CD8-positive, alpha-beta memory T cell (primary cell): ENCODE measurements at places on chromosomes 11 and 22.

DNA sequence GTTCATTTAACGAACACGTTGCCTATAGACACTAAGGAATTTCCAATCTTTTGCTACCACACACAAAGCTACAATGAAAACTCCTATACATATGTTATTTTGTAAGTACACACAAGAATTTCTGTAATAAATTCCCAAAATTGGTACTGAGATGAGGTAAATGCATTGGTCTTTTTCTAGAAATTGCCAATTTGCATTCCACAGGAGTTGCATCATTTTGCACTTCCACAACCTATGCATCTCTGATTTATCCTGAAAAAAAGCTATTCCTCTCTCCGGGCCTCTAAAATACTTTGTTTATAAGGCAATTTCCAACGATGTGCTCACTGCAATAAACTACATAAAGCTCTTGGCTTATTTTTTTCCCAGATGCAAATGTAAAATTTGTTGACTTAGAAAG lies 24.9 kb downstream of the IMMP1L start:
- no peak for DNase-seq

- no peak for DNase-seq
Measured at GRCh38 chr11:72305891-72306585, 62.1 kb upstream of the PHOX2A start.

DNA sequence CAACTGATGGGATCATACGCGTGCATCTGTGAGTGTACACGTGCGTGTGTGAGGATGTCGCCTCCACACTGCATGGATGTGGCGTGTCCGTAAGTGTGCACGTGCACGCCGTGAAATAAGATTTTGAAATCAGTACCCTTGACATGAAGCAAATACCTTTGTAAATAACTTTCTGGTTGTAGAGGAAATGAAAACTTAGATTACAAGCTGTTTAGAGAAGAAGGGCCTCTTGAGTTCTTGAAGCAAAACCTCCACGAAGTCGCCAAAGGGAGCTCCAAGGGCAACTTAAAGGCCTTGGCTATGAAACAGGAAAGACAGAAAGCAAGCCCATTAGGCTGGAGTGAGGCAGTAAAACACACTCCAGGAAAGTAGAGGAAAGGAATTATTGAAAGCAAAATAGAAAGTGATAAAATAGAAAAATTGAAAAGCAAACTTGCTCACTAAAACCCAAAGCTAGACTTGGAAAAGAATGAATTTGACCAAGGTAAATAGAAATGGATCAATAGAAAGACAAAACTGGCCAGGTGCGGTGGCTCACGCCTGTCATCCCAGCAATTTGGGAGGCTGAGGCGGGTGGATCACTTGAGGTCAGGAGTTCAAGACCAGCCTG lies 29.7 kb upstream of the TOLLIP start:
- no peak for DNase-seq

DNA sequence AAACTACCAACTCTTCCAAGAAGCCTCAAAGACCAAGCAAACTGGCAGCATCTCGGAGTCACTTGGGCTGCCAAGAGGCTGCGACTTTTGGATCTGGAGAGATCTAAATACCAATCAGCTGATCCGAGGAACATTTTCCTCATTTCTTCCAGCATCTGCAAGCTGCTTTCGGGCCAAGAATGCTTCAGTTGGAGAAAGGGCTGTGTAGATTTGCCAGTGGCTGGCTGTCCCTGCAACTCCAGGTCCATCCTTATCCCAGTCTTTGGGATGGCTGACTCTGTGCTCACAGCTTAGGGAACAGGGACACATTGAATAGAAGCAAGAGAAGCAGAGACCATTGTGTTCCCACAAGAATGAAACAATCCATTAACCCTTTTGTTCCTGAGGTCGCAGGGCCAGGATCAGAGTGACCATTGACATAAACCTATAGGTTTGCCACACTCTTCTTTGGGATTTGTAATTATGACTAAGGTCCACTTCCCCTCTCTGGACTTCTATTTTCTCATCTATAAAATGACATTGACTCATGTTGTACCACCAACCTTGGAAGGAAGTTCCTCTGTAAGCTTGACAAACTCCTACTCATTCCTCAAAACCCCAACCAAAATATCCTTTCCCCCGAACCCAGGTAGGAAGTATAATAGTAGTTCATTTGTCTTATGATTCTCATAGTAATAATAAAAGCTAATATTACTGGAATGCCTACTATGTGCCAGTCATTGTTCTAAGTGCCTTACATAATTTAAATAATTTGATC lies 340.8 kb downstream of the MN1 start:
- DNase-seq: no peak

GRCh38 chr11:110148775-110149744 lies 55.9 kb downstream of the ZC3H12C start:
- DNase-seq: no peak

DNA sequence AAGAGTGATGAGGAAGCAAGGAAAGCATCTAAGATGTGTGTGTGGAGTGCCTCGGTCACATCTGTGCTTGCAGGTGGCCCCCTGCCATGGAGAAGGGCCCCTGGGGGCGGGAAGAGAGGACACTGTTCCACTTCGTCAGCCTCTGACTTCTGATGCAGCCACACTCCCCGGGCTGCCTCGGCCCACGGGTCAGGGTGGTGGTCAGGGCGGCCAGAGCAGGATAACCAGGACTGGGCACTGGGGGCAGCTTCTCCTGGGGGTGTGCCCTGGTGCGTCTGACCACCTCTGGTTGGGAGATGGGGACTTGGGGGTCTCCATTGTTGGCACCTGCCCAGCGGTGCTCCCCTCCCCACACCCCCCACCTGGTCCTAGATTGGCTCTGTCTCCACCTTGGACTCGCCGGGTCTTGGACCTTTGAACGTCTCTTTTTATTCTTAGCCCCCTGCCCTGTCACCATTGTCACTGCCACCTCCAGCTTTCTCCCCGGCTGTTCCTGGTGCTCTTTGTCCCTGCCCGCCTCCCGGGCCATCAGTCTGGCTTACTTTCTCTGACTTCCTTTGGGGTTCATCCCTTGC lies 114.4 kb downstream of the KIAA1671 start:
- no peak for DNase-seq

DNA sequence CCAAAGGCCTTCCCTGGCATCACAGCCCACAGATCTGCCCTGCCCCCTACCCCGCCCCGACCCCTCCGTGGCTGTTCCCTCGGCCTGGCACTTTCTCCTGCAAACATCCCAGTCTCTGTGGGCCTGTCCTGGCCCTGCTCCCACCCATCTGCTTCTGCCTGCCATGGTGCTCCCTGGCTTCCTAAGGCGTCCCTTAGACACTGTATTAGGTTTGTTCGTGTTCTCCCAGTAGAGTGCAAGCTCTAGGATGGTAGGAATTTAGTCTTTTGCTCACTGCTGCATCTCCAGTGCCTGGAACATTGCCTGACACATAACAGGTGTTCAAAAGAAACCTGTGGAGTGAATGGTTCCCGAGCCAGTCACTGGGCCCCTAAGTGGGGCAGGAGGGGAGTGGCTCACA lies 69.6 kb upstream of the PITPNB start:
- no peak for DNase-seq

DNA sequence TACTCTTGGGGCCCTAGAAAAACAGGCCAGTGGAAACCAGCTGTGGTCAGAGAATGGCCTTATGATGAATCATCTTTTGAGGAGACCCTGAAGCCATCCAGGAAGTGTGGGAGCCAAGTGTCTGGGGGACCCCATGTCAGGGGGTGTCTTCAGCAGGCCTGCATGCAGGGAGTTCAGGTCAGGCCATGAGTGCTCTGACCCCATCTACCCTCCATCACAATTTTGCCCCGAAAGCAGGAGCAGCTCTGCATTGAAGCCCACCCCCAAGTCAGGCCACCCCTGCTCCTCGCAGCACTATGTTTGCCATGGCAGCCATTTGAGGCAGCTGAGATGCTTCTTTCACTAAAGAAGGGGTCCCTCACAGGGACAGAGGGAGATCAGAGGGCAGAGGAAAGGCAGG lies 41.3 kb downstream of the CHST1 start:
- no peak for DNase-seq

DNA sequence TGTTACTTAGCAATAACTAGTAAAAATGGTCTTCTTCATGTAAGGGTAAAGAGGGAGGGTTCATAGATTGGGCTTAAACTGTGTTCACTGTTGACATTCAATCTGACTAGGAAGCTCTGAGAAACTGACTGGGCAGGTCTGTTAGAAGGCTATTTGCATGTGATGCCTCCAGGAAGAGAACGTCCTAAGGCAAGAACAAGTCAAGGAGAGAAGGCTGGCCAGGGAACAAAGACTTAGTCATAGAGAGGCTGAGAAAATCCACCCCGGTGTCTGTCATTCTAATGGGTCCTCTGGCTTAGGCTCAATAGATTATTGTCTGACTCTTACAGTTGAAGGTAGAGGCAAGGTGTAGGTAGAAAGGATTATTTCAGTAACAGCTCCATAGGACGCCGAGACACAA lies 50.3 kb upstream of the CD44 start:
- no peak for DNase-seq

DNA sequence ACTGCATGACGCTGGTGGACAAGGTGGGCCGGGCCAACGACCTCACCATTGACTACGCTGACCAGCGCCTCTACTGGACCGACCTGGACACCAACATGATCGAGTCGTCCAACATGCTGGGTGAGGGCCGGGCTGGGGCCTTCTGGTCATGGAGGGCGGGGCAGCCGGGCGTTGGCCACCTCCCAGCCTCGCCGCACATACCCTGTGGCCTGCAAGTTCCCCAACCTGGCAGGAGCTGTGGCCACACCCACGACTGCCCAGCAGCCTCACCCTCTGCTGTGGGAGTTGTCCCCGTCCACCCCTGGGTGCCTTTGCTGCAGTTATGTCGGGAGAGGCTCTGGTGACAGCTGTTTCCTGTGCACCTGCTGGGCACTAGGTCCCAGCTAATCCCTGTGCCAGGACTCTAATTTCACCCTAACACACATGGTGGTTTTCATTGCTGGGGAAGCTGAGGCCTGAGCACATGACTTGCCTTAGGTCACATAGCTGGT lies 49.0 kb upstream of the PPP6R3 start:
- DNase-seq: no peak

- DNase-seq: no peak
Measured at GRCh38 chr11:78532991-78533390, 41.7 kb downstream of the NARS2 start.

- DNase-seq: no peak
Measured at GRCh38 chr22:24059121-24059520, 48.0 kb downstream of the CABIN1 start.

GRCh38 chr11:131685206-131685605 lies 314.8 kb downstream of the NTM start:
- DNase-seq: no peak

DNA sequence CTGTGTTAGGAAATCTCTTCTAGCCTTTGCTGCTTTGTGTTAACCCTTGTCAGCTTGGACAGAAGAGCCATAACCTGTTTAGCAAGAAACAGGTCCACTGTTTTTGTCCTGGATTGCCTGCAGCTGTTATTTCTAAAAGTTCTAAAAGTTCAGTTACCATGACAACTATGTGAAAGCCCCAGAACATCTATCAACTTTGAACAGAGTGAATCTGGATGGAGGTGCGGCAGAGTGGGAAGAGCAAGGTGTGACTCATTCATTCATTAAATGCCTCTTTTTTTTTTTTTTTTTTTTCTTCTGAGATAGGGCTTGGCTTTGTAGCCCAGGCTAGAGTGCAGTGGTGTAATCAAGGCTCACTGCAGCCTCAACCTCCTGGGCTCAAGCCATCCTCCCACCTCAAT lies 50.5 kb downstream of the RBX1 start:
- no peak for DNase-seq

DNA sequence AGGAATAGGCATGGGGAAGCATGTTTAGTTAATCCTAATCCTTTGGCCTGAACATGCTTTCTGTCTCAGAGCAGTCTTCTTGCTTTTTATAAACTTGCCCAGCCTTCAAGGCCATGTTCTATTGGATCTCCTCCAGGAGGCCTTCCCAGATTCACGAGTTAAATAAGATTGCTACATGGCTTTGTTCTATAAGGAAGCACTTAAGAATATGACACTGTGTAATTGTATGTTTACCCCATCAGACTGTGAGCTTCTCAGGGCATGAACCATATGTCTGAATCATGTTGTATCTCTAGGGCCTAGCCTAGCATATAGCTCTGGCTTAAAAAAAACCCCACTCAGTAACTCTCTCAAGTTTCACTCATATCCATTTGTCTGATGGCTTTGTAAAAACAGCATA lies 26.4 kb upstream of the UCP3 start:
- DNase-seq: no peak

- DNase-seq: no peak
Measured at GRCh38 chr11:105823495-105824033, 198.5 kb downstream of the MSANTD4 start.

DNA sequence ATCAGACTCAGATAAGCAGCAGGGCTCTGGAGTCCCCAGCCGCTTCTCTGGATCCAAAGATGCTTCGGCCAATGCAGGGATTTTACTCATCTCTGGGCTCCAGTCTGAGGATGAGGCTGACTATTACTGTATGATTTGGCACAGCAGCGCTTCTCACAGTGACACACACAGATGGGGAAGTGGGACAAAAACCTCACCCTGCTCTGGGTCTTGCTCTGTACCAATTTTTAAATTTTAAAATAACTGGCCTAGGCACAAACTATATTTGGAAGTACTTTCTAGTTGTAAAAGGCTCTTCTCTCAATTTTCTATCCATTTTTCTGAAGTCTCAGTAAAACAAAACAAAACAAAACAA lies 131.7 kb downstream of the VPREB1 start:
- DNase-seq: no peak

DNA sequence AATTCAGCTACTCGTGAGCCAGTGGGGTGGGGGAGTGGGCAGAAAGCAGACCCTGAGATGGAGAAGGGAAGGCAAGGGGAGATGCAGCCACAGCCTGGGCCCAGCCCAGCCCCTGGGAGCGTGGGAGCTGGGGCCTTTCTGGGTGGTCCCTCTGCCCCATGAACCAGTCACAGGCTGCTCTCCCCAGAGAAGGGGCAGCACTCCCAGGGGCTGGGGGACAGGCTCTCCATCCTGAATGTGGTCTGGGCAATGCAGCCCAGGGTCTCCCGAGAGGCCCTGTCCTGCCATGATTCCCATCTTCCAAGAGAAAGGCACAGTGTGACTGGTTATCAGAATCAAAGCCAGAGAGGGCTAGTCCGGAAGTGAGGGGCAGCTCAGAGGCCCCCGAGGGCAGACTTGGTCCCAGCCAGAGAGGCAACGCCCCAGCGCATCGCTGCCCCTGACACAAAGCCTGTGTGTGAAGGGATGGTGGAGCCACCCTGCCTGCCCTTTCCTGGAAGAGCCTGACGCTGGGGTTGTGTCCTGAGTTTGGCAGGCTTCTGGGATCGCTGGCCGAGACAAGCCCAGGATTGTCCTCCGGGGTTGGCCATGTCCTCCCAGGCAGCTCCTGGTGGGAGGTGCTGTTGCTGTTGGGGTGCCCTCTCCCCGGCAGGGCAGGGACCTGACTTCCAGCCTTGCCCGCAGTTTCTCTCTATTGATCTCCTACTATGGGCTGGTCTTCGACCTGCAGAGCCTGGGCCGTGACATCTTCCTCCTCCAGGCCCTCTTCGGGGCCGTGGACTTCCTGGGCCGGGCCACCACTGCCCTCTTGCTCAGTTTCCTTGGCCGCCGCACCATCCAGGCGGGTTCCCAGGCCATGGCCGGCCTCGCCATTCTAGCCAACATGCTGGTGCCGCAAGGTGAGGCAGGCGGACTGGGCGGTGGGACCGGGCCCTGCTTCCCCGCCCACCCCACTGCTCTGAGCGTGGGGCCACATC lies 23.8 kb upstream of the SLC22A12 start:
- no peak for DNase-seq
